ENCODE measurements at places on chromosomes 12 and 14. TPM values are rescaled to one million over a fixed set of nuclear protein-coding genes. Genes with fewer than 3 reads are reported as not detected.

GRCh38 chr14:72970058-72970630 is 43.9 kb downstream of the DCAF4 start:
- no peak for DNase-seq

DNA sequence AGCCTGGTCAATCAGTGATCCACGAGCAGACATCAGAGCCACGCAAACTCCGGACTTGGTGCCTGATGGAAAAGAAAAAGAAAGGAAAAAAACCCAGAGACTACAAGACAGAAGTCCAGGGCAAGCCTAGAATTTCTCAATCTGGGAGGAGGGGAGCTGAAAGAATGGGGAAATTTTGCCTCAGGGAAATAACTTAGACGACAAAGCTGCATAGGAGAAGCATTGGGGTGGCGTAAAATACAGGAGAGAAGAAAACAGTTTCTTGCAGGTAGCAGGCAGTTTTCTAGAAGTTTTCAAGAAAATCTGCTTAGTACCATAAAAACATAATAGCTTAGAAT is 2.6 kb upstream of the SLC11A2 start:
- no peak for DNase-seq

Gene SCAF11
- 50.6 TPM for total RNA-seq

GRCh38 chr12:971991-972390 is 19.0 kb upstream of the ERC1 start:
- no peak for DNase-seq

Gene MMP19
- 0.42 TPM for total RNA-seq
